ENCODE measurements at places on chromosomes 13 and 19.

- DNase-seq: no peak
Measured at GRCh38 chr19:34228347-34228746, 26.0 kb upstream of the GARRE1 start.

DNA sequence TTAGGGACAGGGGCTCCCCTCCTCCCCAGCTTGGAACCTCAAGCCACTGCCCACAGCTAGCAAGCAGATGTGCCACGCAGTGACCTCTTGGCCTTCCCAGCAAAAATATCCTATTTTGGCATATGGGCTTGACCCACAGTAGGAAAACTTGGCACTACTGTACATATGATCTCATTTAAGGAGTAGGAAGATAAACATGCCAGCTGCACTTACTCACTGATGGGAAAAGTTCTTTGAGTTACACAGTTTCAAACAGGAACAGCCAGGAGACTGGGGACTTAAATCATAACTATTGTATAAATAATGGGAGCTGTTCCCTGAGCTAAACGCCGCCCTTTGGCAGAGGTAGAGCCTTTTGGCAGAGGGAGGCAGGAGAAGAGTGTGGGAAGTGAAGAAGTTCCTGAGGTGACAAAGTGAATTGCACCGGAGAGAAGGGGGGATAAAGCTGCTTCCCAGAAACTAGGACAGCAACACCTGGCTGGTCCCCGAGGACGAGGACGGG, 6.1 kb downstream of the SACS start:
- no peak for DNase-seq

- DNase-seq: no peak
Measured at GRCh38 chr19:55146705-55147273, 2.2 kb downstream of the TNNT1 start.

DNA sequence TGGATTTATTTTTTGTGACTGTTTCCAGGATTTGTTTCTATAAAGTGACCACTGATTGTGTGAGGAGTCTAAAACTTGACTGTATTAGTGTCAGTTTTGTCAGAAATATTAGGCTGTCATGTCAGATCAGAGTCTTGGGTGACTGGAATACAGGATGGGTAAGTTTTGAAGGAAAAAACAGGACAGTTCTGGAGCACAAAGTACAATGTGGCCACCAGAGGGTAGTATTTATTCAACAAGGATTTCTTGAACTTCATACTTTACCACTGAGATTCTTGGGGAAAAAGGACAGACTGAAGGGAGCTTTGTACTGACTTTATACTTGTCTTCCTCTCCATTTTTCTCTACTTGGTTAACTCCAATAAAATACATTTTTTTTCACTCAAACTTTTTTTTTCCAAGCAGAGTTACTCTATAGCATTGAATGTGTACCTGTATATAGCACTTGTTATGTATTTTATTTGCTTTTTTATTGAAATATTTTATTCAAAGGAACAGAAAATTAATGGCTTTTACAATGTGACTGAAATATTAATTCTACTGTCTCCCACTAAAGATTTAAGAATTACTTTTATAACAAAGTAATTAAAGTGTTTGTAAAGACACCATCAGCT, 51.1 kb downstream of the LMO7 start:
- no peak for DNase-seq

- DNase-seq: no peak
Measured at GRCh38 chr19:1411255-1412191, 4.1 kb downstream of the DAZAP1 start.

GRCh38 chr19:7410946-7411345, 62.2 kb downstream of the ARHGEF18 start:
- DNase-seq: no peak

- DNase-seq: no peak
Measured at GRCh38 chr13:38543561-38543960, 143.3 kb upstream of the FREM2 start.

GRCh38 chr13:28324181-28324789, 170.6 kb downstream of the FLT1 start:
- peak; percentile 18 for DNase-seq

GRCh38 chr19:6103217-6103644, 7.1 kb downstream of the RFX2 start:
- no peak for DNase-seq
